HS-27A (cell line): ENCODE measurements at places on chromosomes 13 and 19.

GRCh38 chr19:46697204-46697960 is 19.5 kb downstream of the PRKD2 start:
- no peak for DNase-seq

- peak; percentile 65 for DNase-seq
These were observed 23.1 kb upstream of the ZNF846 start for GRCh38 chr19:9791552-9792205.

DNA sequence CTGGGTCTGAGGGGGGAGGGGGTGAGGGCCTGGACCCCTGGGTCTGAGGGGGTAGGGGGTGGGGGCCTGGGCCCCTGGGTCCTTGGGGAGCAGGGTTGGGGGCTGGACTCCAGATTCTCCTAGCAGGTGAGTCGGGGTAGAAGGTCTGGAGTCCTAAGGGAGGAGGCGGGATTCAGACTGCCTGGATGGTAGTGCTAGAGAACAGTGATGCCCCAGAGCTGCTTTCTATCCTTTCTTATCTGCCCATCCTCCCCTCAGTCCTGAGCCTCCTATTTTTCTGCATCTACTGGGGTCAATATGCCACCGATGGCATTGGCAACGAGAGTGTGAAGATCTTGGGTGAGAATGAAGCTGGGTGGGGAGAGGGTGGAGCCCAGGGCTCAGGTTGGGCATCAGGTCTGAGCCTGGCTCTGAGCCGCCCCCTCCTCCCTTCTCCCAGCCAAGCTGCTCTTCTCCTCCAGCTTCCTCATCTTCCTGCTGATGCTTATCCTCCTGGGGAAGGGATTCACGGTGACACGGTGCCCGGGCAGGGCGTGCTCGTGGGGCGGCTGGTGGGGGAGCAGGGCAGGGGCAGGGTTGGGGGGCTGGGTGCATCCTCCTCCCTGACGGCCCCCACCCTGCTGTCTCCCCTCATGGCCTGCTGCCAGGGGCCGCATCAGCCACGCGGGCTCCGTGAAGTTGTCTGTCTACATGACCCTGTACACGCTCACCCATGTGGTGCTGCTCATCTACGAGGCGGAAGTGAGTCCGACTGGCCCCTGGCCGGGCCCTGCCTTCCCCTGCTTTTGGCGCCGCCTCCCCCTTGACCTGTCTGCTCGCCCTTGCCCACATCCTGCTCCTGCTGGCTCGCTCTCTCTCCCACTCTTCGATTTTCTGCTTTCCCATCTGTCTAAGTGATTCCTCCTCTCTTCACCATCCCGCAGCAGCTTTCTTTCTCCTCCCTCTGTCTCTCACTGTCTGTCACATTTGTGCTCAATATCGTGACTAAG is 3.4 kb downstream of the TMEM145 start:
- DNase-seq = no peak

- DNase-seq = no peak
These were observed 30.0 kb downstream of the CCNE1 start for GRCh38 chr19:29841559-29842367.

DNA sequence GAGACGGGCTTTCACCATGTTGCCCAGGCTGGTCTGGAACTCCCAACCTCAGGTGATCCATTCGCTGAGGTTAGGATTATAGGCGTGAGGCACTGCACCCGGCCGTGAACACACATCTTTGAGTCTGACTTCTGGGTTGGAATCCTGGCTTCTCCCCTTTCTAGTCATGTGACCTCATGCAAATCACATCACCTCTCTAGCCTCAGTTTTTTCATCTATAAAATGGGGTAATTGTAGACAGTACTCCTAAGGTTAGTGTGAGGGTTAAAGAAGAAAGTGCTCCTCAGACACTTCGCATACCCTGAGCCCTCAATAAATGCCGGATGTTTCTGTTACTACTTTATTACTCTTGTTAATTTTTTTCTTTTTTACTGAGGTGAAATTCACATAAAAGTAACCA is 55.4 kb downstream of the KCNC3 start:
- no peak for DNase-seq

DNA sequence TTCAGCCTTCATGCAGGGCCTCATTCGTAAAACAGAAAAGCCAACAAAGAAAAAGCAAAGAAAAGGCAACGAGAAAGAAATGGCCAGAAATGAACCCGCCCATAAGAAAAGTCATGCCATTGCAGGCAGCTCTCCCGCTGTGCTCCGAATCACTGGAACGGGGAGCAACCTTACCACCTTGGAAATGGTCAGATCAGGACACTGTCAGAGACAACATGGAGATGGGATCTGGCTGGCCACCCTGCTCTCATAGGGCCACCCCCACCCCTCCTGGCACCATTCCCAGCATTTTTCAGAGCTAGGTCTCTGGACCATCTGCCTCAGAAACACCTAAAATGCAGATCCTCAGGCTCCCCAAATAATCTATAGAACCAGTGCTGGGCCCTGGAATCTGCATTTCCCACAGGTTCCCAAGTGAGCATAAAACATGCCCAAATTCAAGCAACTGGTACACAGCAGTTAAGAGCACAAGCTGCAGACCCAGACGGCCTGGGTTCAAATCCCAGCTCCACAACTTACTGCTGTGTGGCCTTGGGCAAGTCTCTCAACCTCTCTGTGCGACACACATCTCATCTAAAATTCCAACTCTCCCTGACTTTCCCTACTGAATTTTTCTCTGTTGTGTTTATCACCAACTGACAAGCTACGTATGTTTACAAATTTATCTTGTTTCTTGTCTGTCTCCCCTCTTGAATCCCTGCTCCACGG is 151.6 kb downstream of the IER2 start:
- no peak for DNase-seq
